ENCODE measurements at places on chromosomes 7 and 10. TPM values are rescaled to one million over a fixed set of nuclear protein-coding genes. Genes with fewer than 3 reads are reported as not detected.

GRCh38 chr10:53646525-53646924, 873.9 kb upstream of the MBL2 start:
- DNase-seq = no peak

- DNase-seq = no peak
These were observed 140.5 kb downstream of the WDR37 start for GRCh38 chr10:1196656-1197055.

DNA sequence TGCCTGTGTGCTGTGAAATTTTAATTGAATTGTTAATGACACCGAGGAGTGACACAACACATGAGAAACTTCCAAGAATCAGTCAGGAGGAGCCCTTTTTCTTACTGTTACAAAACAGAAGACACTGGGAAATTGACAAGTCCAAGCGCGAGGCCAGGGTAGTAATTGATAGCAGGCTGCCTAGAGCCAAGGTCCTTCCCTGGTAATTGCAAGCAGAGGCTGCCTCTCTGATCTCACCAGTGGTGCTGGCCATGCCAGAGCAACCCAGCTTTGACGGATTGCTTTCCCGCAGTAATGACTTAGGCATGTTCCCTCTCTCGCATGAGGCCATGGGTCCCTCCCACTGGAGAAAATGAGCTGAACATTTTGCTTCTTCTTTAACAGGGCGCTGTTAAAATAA, 111.5 kb downstream of the LRMDA start:
- DNase-seq = no peak

DNA sequence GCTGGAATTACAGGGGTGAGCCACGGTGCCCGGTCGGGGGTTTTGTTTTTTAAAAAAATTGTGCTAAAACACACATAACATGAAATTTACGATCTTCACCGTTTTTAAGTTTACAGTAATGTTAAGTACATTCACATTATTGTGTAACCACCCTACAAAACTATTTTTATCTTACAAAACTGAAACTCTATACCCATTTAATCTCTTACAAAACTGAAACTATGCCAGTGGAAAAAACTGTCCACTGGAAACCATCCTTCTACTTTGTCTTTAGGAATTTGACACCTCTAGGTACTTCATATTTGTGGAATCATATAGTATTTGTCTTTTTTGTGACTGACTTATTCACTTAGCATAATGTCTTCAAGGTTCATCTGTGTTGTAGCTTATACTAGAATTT, 1.0 kb upstream of the PSMC2 start:
- DNase-seq = no peak

DNA sequence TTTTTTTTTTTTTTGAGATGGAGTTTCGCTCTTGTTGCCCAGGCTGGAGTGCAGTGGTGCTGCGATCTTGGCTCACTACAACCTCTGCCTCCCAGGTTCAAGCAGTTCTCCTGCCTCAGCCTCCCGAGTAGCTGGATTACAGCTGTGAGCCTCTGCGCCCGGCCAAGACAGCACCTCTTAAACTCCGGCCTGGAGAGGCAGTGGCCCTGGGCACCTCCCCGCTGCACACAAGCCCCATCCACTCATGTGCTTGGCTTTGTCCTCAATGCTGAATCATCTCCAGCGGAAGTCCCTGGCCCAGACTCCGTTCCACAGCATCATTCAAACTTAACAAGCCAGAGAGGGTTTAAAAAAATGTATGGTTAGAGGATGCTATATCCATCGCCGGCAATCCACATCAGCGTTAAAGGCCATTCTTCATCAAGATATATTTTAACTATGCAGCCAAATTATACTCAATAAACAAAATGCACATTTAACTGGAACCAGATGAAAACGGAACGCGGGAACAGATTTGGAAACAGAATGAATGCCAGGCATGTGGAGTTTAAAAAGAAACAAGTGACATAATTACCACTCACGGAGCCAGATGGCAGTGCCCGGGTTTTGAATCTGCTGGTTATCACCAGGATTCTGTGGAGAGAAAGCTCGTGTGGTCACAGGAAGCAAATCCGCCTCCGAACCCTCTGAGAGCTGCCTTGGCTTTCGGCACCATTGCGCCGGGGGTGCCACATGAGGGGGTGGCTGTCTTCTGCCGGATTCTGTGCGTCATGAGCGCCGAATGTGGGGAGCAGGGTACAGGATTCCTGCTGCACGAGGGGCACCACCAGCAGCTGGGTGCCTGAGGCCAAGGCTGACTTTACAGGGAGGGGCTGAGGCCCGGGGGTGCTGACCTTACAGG, 45.6 kb upstream of the CFAP46 start:
- no peak for DNase-seq

DNA sequence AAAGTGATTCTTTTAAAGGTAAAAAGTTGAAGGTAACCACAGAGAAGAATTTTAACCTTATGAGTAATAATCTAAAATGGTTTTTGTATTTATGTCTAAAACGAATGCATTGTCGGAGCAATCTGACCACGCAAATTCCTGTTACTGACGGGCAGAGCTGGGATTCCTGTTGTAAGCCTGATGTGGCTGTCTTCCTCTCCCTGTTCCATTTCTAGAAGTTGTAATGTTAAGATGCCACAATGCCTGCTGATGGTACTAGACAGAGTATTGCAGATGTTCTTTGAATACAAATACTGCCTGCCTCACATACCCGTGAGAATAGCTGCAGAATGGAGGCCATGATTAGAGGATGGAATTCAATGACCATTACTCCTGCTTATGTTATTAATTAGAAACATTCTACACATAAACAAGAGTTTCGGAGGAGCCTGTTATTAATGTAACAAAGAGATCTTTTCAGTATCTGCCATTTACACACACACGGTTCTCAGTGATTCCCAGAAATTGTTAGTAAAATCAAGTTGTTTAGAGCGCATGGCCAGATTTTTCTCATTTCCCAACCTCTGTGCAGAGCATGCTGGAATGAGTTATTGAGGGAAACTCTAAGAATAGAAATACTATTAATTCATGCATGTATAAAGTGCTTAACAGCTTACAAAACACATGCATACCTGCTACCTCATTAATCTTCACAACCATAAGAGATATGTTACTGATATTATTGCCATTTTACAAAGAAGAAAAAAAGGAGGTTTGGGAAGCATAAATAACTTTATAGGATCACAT, 196.8 kb downstream of the PTN start:
- no peak for DNase-seq

GRCh38 chr10:5491477-5491876, 7.9 kb downstream of the CALML5 start:
- DNase-seq = no peak

GRCh38 chr10:49741108-49741995, 20.8 kb downstream of the OGDHL start:
- DNase-seq = no peak

DNA sequence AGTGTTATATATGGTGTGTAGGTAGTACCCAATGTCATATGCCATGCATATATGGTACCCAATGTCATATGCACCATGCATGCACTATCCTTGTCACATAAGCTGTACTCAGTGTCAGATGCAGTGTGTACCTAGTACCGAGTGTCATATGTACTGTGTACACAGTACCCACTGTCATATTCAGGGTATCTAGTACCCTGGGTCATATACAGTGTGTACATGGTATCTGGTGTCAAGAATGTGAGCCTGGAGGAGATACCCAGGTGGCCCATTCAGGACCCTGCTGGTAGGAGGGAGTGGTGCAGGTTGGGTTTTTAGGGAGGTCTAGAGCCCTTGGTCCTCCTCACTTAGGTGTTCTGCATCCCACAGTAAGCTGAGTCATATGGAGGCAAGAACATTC, 1.8 kb downstream of the ZMYND11 start:
- DNase-seq = no peak

DNA sequence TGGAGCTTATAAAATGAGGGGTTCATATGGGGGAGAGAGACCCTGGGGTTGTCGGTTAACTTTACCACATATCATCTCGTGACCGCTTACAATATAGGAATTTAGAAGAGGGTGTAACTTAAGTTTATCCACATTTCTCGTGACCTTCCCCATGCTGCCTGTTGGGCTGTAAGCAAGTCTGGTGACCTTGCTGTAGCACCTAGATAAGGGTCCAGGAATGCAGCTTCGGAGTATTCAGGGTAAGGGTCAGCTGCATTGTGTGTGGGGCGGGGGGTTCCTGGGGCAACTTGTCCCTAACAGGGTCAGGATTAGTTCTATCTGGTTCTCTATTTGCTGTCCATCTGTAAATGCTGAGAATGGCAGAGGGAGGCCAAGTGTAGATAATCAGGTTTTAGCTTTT, 1.3 kb upstream of the CHST3 start:
- no peak for DNase-seq

DNA sequence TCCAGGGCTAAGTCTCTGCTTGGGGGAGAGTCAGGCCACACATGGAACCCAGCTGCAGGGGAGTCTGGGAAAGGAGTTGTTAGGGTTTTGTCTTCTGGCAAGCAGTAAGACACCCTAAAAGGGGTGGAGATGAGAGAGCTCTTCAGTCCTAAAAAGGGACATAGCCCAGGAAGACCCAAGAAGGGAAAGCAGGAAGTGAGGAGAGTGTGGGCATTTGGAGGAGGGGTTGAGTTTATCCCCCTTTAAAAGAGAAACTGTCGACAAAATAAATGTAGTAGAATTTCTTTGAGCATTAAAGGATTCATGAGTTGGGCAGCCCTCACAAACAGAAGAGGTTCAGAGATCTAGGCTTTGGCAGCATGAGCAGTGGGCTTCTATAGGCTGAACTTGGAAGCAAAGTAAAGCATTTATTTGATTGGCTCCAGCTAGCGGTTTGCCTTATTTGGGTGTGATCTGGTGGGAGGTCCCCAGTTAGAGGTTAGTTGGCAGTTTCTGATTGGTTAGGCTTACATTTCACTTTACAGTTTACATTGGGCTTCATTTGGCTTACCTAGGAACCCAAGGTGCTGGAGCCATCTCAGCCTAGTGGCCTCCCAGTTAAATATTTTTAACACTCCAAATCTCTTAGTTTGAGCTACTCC, 246.7 kb downstream of the CAMK1D start:
- no peak for DNase-seq

GRCh38 chr10:27481486-27481885, 22.6 kb upstream of the RAB18 start:
- no peak for DNase-seq

DNA sequence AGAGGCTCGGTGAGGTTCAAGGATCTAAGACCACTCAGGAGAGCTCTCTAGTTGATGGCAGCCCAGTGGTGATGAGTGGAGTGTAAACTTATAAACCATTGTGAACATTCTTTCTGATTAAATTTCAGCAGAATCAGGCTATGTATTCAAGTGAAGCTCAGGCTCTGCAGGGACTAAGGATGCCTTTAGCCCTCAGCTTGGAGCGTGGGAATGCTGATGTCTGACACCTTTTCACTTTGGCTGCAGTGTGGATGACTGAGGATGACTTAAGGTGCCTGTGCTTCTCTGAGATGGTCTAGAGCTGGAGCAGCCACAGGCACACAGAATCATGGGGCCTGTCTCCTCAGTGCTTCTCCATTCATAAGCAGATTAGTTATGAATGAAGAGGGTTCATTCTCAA, 150.4 kb downstream of the SORCS3 start:
- no peak for DNase-seq

GRCh38 chr7:116316838-116317628, 106.7 kb downstream of the TES start:
- DNase-seq = peak; percentile 99

DNA sequence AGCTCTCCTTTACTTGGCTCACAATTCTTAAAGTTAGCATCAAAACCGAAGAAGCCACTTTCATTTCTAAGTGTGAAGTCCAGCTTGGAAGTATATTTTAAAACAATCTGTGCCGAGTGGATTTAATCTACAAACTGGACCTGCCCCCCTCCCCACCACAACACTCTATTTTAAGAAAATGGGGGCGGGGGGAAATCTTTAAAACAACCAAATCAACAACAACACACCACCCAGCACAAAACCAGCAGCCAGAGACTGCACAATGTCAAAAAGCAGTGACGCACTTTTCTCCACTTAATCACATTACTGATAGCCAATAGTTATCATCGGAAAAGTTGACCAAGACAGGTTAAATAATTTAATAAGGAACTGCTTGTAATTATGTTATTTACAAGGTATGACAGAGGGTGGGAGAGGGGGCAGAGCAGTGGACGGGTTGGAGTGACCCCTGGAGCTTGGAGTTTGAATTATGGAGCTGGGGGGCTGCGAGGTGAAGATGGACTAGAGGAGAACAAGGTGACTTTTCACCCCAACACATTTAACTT, 2.8 kb downstream of the EBF3 start:
- DNase-seq = no peak

GRCh38 chr7:105315357-105315756, 73.4 kb downstream of the SRPK2 start:
- no peak for DNase-seq

GRCh38 chr7:121397361-121397760, 1.3 kb upstream of the FAM3C start:
- DNase-seq = no peak

- DNase-seq = no peak
These were observed 181.1 kb downstream of the NRP1 start for GRCh38 chr10:33153251-33153967.

DNA sequence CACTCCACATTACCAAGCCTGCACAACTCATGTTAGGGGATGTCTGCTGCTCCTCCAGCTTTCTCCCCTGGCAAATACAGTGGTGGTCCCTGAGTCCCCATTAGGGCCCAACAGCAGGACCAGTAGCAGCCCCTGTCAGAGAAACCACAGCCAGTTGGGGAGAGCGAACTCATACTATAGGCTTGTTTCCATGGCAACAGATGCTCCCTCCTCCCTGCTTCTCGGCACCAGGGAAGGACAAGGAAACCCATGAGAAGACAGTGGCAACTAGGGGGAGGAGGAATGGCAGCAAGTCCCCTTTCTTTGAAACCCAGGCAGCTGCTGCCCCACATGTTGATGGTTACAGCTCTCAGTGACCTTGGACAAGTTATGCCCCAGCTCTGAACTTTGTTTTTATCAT, 326.4 kb downstream of the KCNMA1 start:
- no peak for DNase-seq

DNA sequence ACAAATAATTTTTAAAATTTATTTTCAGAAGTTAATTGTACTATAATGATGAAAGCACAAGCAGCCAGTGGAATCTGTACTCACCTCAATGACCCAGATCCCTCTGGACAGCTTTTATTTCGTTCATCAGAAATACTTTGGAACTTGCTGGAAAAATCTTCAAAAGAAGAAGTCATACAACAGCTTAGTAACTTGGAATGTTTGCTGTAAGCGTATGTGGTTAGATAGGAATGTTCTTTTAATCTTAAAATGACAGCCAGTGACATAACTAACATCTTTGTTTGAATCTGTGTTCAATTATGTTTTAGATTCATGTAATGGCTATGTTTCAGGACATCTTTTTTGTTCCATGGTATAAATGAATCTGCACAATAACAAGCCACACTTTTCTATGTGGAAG, 26.8 kb downstream of the CFAP69 start:
- no peak for DNase-seq

Gene RFC2
- total RNA-seq = 15.7 TPM

Gene CYP3A7
- total RNA-seq = not detected

Gene TACR2
- 0.27 TPM for total RNA-seq

Gene ARMH3
- 10.7 TPM for total RNA-seq

Gene ADRA2A
- total RNA-seq = not detected

Gene OPN4
- total RNA-seq = not detected

Gene SPDYE6
- total RNA-seq = not detected

Gene CLCN1
- total RNA-seq = not detected

Data from kidney epithelial cell (primary cell).